Cardiac septum (tissue), 1 donor: ENCODE measurements at places on chromosomes 12 and 14. TPM values are rescaled to one million over a fixed set of nuclear protein-coding genes. Genes with fewer than 3 reads are reported as not detected.

POU6F1 gene
- total RNA-seq, result 9.1 TPM

PRR4 gene
- 2.6 TPM for total RNA-seq

ACACB gene
- 64.5 TPM for total RNA-seq

TCP11L2 gene
- 61.2 TPM for total RNA-seq

BDKRB2 gene
- total RNA-seq, result 0.57 TPM

PRB2 gene
- total RNA-seq, result not detected

KRT83 gene
- not detected for total RNA-seq

TEX22 gene
- total RNA-seq, result 0.46 TPM

PROX2 gene
- not detected for total RNA-seq

GNG2 gene
- total RNA-seq, result 7.0 TPM

PIWIL1 gene
- total RNA-seq, result not detected

ABCC9 gene
- 66.2 TPM for total RNA-seq

TTC9 gene
- total RNA-seq, result 2.9 TPM

KLHDC1 gene
- 6.6 TPM for total RNA-seq

PIK3C2G gene
- total RNA-seq, result not detected

RFLNA gene
- total RNA-seq, result not detected
